ENCODE measurements at places on chromosomes 7 and 10.
A peak's percentile ranks its signal among the peaks of the same experiment; 100 is the strongest.

DNA sequence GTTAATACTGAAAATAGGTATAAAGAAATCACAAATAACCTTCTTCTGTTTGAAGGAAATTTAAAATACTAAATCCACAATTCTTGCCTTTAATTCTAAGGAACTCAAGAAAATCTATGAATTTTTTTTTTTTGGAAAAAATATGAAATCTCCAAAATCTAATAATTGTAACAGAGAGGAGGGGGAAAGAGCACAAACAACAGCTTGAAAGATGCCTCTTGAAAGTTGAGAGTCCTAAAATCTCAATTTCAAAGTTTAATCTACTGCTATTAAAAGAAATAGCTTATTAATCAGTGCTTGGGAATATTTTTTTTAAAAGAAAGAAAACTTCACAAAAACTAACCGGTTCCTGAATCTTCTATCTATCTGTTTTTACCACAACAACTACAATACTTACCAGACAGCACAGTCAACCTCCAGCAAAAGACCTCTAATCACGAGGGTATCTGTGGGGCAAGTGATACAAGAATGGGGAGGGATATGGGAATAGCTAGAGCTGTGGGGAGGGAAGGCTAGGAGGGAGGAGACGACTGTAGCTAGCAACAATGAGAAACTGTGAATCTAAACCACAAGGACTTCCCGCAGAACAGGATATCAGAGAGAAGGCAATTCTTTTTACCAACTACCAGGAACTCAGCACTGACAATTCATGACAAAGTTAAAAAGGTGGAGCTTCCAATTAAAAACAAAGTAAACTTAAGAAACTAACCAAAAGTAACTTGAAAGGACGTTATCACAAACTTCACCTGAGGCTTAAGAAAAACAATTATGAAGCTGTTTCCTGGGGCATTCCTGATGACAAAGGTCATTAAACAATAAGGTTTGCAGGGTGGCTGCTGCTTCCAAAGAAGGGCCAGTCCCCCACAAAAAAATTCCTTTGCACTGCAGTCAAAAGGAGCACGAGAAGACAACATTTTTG lies at the start of gene USP54:
USP54 (minus strand) TSS at position 462 of the 919 bp plus-strand sequence. CDS start 15,684 bp downstream, outside the sequence.
- H3K4me3 ChIP-seq: peak within 1 kb of the TSS; percentile 1
- no peaks in the 10 kb centered on the region for H3K36me3 ChIP-seq
- H3K4me1 ChIP-seq: peaks cover 17% of the 10 kb centered on the region
- no peak for DNase-seq

- H3K27me3 ChIP-seq: no peaks in the 10 kb centered on the region
- H3K4me3 ChIP-seq: no peak overlapping the region
- DNase-seq: no peak
- H3K36me3 ChIP-seq: no peaks in the 10 kb centered on the region
These were observed 128.3 kb upstream of the POT1 start for GRCh38 chr7:125057963-125058362.

- peaks cover 2% of the 10 kb centered on the region for H3K27me3 ChIP-seq
- no peaks in the 10 kb centered on the region for H3K4me1 ChIP-seq
- no peak overlapping the region for H3K4me3 ChIP-seq
- no peaks in the 10 kb centered on the region for H3K36me3 ChIP-seq
- no peak overlapping the region for H3K27ac ChIP-seq
- DNase-seq: no peak
These were observed 586.4 kb downstream of the GATA3 start for GRCh38 chr10:8640878-8641277.

DNA sequence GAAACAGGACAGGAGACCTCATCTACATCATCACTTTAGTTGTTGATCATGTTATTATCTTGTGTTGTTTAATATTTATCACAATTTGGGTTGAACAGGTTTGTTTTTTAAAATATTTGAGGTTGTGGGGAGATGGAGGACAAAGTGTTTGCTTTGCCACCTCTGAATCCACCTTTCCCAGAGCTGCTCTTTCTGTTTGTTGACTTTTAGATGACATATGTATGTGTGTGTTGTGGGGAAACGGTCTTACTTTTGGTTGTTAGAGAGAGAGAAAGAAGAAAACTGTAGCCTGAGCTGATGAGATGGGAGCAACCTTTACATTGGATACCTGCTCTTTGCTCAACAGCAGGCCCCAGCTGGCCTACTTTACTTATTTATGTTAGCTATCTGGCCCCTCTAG lies 19.0 kb upstream of the SLC16A12 start:
- peaks cover 12% of the 10 kb centered on the region for H3K27me3 ChIP-seq
- no peak overlapping the region for H3K27ac ChIP-seq
- no peak overlapping the region for H3K4me3 ChIP-seq
- no peaks in the 10 kb centered on the region for H3K36me3 ChIP-seq
- no peak for DNase-seq
- no peaks in the 10 kb centered on the region for H3K4me1 ChIP-seq

DNA sequence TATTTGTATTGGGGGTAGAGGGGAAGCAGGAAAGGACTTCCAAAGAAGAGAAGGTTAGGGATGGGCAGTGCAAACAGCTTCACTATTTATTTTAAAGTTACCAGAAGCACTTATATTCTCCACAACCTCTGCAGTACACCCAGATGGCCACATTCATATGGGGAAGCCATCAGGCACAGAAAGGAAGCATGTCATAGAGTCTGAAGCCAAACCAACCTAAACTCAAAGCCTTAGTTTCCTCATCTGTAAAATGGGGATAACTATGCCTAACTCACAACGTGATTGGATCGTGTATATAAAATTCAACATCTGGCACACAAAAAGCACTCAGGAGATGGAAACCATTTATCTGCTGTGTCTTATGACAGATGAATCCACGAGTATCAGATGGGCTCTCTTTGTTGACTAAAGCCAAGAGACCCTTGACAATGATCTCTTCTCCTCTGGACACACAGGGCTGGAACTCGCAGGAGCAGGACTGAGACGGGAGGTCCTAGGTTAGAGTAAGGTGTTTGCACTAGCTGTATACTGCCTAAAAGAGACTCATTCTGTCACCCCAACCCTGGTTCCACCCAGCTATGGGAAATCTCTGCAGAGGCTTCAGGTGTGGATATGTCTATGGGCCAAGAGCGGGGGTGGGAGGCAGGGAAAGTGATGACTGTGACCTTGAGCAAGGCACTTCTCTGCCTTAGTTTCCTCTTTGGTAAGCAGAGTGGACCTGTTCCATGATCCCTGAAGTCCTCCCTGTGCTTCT lies 1.8 kb downstream of the KIAA1549 start:
- peaks cover 14% of the 10 kb centered on the region for H3K4me1 ChIP-seq
- H3K36me3 ChIP-seq: no peaks in the 10 kb centered on the region
- no peak for DNase-seq
- no peak overlapping the region for H3K4me3 ChIP-seq
- peaks cover 46% of the 10 kb centered on the region for H3K27me3 ChIP-seq

DNA sequence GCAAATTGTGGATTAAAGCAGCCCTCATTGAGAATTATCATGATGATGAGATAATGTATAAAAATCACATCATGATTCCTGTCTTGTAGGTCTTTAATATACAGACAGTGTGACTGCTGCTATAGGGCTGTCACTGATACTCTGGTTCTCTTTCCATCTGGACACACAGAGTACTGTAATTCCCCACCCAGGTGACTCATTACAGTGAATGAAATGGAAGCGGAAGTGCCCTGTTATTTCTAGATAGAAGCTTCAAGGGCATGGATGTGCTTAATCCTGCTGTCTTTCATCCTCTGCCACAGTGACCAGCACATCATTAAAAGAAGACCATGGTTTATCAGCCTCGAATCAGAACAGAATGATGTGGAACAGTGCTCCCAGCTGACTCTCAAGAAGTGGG lies 1234.0 kb downstream of the SORCS3 start:
- no peaks in the 10 kb centered on the region for H3K27me3 ChIP-seq
- no peak for DNase-seq
- H3K27ac ChIP-seq: no peak overlapping the region
- H3K4me3 ChIP-seq: no peak overlapping the region
- no peaks in the 10 kb centered on the region for H3K36me3 ChIP-seq
- no peaks in the 10 kb centered on the region for H3K4me1 ChIP-seq

GRCh38 chr10:90136731-90137316 lies 435.4 kb downstream of the KIF20B start:
- H3K27me3 ChIP-seq: no peaks in the 10 kb centered on the region
- no peak overlapping the region for H3K27ac ChIP-seq
- H3K36me3 ChIP-seq: peaks cover 11% of the 10 kb centered on the region
- H3K4me3 ChIP-seq: no peak overlapping the region
- H3K4me1 ChIP-seq: no peaks in the 10 kb centered on the region

DNA sequence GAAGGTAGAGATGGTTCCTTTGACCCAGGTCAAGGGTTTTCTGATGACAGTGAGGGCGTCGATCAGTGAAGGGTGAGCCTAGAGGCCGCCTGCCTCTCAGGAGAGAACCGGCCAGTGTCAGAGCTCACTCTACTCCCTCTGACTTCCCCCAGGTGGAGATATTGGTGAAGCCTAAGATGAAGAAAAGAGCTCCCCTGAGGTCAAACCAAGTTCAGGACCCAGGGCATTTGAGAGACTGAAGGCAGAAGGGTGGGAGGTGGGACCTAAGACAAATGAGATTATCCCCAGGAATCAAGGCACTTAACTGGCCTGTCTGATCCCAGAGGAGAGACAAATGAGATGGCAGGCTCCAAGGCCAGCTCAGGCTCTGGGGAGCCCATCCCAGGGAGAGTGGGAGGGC lies 104.7 kb downstream of the CDH23 start:
- no peaks in the 10 kb centered on the region for H3K4me1 ChIP-seq
- no peak overlapping the region for H3K27ac ChIP-seq
- no peaks in the 10 kb centered on the region for H3K36me3 ChIP-seq
- peaks cover 3% of the 10 kb centered on the region for H3K27me3 ChIP-seq

- H3K4me3 ChIP-seq: no peak overlapping the region
- peaks cover 2% of the 10 kb centered on the region for H3K4me1 ChIP-seq
- DNase-seq: no peak
- H3K27ac ChIP-seq: no peak overlapping the region
These were observed 279.7 kb downstream of the AUTS2 start for GRCh38 chr7:69878015-69878414.

DNA sequence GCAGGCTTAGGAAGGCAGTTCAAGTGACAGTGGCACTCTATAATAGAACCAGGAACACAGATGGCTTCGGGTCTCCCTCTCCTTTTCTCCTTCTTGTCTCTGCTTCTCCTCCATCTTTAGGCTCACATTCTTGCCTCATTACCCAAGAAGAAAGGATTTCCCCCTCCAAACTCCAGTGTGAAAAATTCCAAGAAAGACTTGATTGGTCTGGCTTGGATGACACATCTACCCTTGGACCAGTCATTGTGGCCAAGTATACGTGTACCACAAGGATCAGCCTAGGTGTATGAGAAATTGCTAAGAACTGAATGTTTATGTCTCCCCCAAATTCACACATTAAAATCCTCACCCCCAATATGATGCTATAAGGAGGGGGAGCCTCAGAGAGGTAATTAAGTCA lies 53.9 kb downstream of the PRTFDC1 start:
- H3K36me3 ChIP-seq: peaks cover 2% of the 10 kb centered on the region
- H3K27ac ChIP-seq: peak overlapping the region; percentile 16

- peaks cover 39% of the 10 kb centered on the region for H3K27me3 ChIP-seq
- H3K36me3 ChIP-seq: no peaks in the 10 kb centered on the region
- H3K27ac ChIP-seq: no peak overlapping the region
- H3K4me3 ChIP-seq: no peak overlapping the region
- no peak for DNase-seq
These were observed 1.8 kb downstream of the GNG11 start for GRCh38 chr7:93923296-93923695.

DNA sequence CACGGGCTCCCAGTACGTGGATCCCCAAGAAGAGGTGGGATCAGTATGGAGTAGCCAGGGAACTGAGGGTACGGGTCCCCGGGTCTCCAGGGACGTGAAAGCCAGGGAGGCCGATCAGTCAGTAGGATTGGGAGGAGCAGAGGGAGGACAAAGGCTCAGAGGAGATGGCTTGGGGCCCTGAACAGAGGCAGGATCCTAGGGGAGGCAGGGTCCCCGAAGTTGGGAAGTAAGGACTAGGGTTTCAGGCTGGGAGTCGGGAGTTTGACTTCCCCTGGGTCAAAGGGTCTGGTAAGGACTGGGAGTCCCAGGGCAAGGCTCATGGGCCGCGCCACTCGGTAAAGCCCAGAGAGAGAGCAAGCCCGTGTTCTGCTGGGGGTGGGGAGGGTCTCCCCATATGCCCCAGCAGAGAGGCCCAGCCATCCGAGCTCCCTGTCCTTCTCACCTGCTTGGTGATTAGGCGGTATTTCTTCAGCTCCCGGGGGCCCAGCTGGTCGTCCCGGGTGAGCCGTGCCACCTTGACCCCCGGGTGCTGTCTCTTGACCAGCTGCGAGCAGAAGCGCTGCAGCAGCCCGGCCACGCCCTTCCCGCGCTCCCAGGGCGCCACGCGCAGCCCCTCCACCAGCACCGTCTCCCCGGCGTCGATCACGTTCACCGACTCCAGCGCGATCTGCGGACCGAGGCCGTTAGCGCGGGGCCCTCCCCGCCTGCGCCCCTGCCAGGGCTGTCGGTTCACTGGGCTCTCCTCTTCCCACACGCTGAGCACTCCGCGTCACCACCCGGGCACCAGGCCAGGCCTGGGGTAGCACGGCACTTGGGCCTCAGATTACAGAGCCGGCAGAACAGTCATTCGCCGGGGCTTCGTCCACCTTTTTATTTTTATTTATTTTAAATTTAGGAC lies 7.0 kb downstream of the NAT16 start:
- peaks cover 2% of the 10 kb centered on the region for H3K36me3 ChIP-seq
- H3K27me3 ChIP-seq: peaks cover 88% of the 10 kb centered on the region
- no peak overlapping the region for H3K27ac ChIP-seq
- peak overlapping the region; percentile 17 for H3K4me3 ChIP-seq

- DNase-seq: no peak
- no peaks in the 10 kb centered on the region for H3K27me3 ChIP-seq
- no peaks in the 10 kb centered on the region for H3K36me3 ChIP-seq
- H3K4me1 ChIP-seq: no peaks in the 10 kb centered on the region
- H3K4me3 ChIP-seq: no peak overlapping the region
These were observed 964.5 kb upstream of the MBL2 start for GRCh38 chr10:53737132-53737531.

- peaks cover 3% of the 10 kb centered on the region for H3K36me3 ChIP-seq
- no peaks in the 10 kb centered on the region for H3K4me1 ChIP-seq
- no peak overlapping the region for H3K27ac ChIP-seq
- no peak overlapping the region for H3K4me3 ChIP-seq
- DNase-seq: no peak
- H3K27me3 ChIP-seq: no peaks in the 10 kb centered on the region
These were observed 37.4 kb downstream of the GBX1 start for GRCh38 chr7:151129960-151130591.

- H3K36me3 ChIP-seq: no peaks in the 10 kb centered on the region
- peaks cover 2% of the 10 kb centered on the region for H3K27me3 ChIP-seq
- no peak overlapping the region for H3K4me3 ChIP-seq
- H3K4me1 ChIP-seq: no peaks in the 10 kb centered on the region
These were observed 205.4 kb downstream of the FANK1 start for GRCh38 chr10:126101736-126102135.

DNA sequence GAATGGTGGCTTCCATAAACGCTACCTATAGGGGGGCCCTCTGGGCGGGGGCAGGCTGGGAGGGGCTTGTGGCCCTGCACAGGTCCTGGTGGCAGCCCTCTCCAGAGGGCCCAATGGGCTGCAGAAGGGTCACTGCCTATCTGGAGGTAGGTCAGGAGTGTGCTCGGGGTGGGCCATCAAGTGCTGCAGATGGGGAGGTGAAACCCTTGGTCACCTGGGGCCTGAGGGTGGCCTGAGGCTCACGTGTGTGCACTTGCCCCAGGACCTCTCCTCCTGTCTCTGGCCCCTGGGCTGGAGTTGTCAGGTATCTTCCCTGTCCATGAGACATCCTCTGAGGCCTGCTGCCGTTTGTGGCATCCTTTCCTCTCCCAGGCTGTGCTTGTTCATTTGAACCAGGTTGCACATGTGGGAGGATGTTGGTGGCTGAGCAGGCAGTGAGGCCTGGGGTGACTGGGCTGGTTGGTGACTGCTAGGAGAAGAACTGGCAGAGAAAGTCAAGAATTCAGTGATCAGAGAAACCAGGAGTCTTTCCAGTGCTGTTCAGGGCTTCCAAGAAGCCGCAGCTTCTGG lies 21.1 kb upstream of the SH2D4B start:
- no peaks in the 10 kb centered on the region for H3K27me3 ChIP-seq
- H3K36me3 ChIP-seq: peaks cover 22% of the 10 kb centered on the region
- H3K4me1 ChIP-seq: peaks cover 26% of the 10 kb centered on the region
- H3K27ac ChIP-seq: peak overlapping the region; percentile 49
- no peak for DNase-seq

Data from activated naive CD8-positive, alpha-beta T cell treated with anti-CD3 and anti-CD28 coated beads, Interleukin-2, amount 50 U/mL, for 24 hours (primary cell).